Mesothelial cell of epicardium (in vitro differentiated cells): ENCODE measurements at places on chromosomes 7 and 10.
A peak's percentile ranks its signal among the peaks of the same experiment; 100 is the strongest.

- DNase-seq, result no peak
- no peaks in the 10 kb centered on the region for H3K36me3 ChIP-seq
- peaks cover 28% of the 10 kb centered on the region for H3K4me1 ChIP-seq
- H3K27me3 ChIP-seq, result peaks cover 8% of the 10 kb centered on the region
- H3K4me3 ChIP-seq, result no peak overlapping the region
- H3K27ac ChIP-seq, result no peak overlapping the region
Observed at GRCh38 chr10:121601458-121601857, 3.2 kb upstream of the FGFR2 start.

- H3K4me3 ChIP-seq, result no peak overlapping the region
- DNase-seq, result no peak
- H3K36me3 ChIP-seq, result no peaks in the 10 kb centered on the region
- H3K27me3 ChIP-seq, result peaks cover 9% of the 10 kb centered on the region
- H3K4me1 ChIP-seq, result peaks cover 4% of the 10 kb centered on the region
Observed at GRCh38 chr7:74061840-74062539, 21.6 kb upstream of the LIMK1 start.

- no peak for DNase-seq
- peak overlapping the region; percentile 30 for H3K27ac ChIP-seq
- no peak overlapping the region for H3K4me3 ChIP-seq
- H3K36me3 ChIP-seq, result no peaks in the 10 kb centered on the region
- H3K27me3 ChIP-seq, result no peaks in the 10 kb centered on the region
- peaks cover 33% of the 10 kb centered on the region for H3K4me1 ChIP-seq
Observed at GRCh38 chr10:31584876-31585275, 265.9 kb downstream of the ZEB1 start.

GRCh38 chr7:135290594-135290993 is 57.0 kb downstream of the STRA8 start:
- no peak for DNase-seq
- H3K4me1 ChIP-seq, result no peaks in the 10 kb centered on the region
- H3K27me3 ChIP-seq, result peaks cover 3% of the 10 kb centered on the region
- no peak overlapping the region for H3K4me3 ChIP-seq

DNA sequence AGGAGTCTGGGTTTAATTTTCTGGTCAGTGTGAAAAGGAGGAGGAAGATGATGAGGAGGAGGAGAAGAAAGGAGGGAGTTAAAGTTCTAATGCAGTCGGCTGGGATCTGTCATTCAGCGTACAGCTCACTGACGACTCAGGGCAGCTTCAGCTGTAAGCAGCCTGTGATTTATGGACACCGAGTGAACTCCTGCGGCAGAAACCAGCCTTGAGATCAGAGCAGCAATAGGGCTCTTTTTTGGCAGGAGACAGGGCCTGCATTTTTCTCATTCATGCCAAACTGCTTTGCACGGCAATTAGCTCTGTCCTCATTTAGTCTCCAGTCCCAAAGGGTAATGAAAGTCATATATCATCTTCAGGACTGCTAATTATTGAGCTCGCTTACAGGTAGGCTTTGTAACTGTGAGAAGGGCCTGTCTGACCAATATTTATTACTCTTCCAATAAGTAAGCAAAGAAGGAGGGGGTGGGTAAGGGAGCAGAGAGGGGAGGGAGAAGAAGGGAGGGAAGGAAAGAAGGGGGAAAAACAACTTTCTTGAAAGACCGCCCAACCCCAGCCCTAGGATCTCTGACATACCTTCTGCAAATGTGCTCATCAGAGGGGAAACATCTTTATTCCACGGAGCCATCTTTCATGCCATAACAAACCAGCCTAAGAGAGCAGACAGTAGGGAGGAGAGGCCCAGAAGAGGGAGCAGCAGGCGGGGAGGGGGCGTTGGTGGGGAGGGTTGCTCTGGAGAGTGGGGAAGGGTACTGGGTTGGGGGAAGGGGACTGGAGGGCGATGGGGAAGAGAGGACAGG is 48.1 kb upstream of the COMTD1 start:
- peaks cover 60% of the 10 kb centered on the region for H3K4me1 ChIP-seq
- peak overlapping the region; percentile 92 for H3K27ac ChIP-seq
- DNase-seq, result no peak
- peaks cover 14% of the 10 kb centered on the region for H3K27me3 ChIP-seq

DNA sequence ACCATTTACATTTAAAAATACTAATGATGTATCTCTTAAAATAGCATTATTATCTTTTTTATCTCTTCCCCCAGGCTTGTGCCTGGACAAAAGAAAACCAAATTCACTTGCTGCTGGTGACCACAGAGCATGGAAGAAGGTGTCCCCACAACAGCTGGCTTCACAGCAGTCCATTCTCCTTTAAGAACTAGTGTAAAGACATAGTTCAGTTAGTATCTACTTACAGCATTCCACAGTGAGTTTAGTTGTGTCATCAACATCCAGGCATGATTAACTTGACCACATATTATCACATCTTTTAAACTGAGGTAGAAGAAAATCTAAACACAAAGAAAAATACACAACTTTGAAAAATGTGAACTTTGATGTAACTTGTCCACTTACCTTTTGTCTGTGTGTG is 55.0 kb downstream of the LRRC17 start:
- H3K4me3 ChIP-seq, result no peak overlapping the region
- DNase-seq, result no peak
- H3K4me1 ChIP-seq, result no peaks in the 10 kb centered on the region
- H3K27me3 ChIP-seq, result no peaks in the 10 kb centered on the region
- H3K36me3 ChIP-seq, result no peaks in the 10 kb centered on the region
- H3K27ac ChIP-seq, result no peak overlapping the region
